ENCODE measurements at places on chromosomes 3 and 15. TPM values are rescaled to one million over a fixed set of nuclear protein-coding genes. Genes with fewer than 3 reads are reported as not detected.

The LRRIQ4 gene
- total RNA-seq: 0.31 TPM

GRCh38 chr15:76903251-76903681, 1.9 kb downstream of the SCAPER start:
- DNase-seq: no peak

DNA sequence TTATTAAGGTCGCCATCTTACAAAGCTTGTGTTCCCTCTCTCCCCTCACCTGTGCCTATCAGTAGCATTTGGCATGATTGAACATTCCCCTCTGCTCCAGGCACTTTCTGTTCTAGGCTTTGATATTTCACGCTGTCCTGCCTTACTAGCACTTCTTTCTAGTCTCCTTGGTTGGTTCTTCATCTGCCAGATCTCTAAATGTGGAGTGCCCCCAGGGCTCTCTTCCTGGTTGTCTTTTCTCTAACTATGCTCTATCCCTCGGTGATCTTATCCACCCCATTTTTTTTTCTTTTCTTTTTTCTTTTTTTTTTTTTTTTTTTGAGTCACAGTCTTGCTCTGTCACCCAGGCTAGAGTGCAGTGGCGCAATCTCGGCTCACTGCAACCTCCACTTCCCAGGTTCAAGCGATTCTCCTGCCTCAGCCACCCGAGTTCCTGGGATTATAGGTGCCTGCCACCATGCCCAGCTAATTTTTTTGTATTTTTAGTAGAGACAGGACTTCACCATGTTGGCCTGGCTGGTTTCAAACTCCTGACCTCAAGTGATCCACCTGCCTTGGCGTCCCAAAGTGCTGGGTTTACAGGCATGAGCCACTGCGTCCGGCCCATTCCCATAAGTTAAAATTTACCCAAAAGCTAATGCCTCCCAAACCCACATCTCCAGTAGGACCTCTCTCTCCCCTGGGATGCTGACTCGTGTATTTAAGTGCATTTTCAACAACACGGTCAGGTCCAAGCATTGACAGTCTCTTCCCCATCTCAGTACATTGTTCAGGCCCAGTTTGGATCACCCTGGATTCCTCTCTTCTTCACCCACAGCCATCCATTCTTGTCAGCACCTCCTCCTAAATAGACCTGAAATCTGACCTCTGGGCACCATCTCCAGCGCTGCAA, 5.2 kb downstream of the NUSAP1 start:
- no peak for DNase-seq

GRCh38 chr3:139738697-139739096, 60.9 kb upstream of the NMNAT3 start:
- no peak for DNase-seq

GRCh38 chr15:93029836-93030429, 59.1 kb downstream of the RGMA start:
- no peak for DNase-seq

The RFTN1 gene
- 6.4 TPM for total RNA-seq

- DNase-seq: no peak
Observed at GRCh38 chr3:2937055-2937454, 173.1 kb downstream of the IL5RA start.

GRCh38 chr15:39857132-39857531, 62.9 kb downstream of the GPR176 start:
- DNase-seq: no peak

DNA sequence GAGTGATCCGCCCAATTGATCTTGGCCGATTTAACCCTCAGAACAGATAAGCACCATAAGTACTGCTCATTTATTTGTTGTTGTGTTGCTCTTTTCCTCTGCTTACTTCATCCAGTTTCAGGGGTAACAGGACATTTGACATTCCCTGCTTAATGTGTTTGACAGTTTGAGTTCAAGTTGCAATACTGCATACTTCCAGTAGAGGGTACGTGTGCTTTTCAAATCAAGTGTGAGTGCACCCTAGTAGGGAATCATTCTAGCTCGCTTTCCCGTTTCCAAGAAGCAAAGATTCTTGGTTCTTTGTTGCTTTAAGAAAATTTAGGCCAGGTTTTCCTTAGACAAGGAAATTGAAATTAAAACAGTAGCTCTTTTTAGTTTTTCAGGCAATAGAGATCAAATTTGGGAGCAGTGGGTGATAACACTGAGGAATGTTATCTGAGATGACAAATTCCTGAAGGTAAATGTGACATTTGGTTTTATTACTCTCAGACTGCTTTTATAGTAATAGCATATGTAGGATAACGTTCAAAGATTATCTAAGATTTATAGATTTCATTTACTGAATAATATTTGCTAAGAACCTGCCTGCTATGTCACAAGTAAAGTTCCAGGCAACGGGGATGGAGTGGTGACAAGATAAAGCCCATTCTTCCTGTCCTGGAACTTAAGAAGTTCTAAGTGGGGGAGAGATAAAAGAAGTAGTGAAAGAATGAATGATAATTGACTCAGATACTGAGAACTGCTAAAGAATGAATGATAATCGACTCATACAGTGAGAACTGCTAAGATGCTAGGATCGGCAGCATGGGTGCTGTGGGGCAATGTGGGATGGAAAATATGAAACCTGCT, 73.3 kb downstream of the SYNPR start:
- no peak for DNase-seq

The KCNH8 gene
- total RNA-seq: 13.1 TPM

The FOXB1 gene
- total RNA-seq: not detected

GRCh38 chr3:105327662-105328337, 38.9 kb upstream of the ALCAM start:
- no peak for DNase-seq

GRCh38 chr3:171789759-171790505, 20.4 kb downstream of the PLD1 start:
- no peak for DNase-seq

The TNNC1 gene
- total RNA-seq: not detected

DNA sequence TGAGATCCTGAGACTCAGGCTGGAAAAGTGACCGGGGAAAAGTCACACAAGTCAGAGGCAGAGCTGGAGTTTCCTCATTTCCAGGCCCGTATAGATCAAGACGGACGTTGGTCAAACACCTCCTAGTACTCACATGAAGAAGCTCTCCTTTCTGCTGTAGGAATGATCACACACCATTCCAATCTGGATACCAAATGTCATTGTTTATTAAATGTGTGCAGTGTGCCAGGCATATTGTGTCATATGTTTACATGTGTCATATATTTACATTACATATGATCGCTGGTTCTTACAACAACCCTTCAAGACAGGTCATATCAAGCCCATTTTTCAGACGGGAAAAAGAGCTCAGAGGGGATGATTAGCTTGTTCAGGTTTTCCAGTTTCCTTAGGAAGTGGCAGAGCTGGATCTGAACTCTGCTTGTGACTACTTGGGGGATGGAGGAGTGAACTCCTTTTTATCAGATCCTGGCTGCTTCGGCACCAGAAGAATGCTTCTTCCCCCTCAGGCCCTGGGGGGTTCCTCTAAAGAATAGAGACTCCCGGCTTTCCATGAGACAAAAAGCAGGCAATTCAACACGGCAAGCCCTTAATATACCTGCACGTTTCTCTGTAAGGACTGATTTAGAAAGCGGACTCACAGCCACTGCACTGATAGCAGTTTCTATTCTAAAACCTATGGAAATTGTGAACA, 41.9 kb downstream of the FAM43A start:
- no peak for DNase-seq

The TMEM207 gene
- not detected for total RNA-seq

DNA sequence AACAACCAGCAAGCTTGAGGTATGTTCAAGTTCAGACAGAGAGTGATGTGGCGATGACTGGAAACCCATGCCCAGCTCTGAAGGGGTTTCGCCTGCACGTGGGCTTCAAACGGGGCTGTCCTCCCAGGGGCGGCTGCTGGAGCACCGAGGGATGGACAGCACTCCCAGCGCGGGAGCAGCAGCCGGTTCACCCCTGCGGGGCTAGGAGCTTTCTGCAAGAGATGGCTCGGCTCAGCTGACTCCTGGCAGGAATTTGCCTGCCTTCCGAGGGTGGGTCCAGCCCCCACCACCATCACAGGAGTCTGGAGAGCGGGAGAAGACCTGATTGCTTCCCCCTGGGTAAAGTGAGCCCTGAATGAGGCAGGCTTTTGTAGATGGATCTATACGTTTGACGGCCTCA, 66.9 kb downstream of the ASB7 start:
- DNase-seq: no peak

DNA sequence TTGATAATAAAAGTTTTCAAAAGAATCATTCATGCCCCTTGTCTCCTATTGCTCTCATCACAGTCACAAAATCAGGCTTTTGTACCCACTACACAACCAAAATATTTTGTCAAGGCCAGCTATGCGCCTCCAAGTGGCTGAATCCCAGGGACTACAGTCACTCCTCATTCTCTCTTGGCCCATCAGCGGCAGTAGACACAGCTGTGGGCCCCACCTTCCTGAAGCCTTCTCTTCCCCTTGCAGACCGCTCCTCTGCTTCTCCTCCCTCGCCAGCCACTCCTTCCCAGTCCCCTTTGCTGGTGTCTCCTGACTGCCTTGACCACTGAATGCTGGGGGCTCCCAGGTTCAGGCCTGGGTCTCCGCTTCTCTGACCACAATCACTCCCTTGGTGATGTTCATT, 52.1 kb downstream of the LSM3 start:
- DNase-seq: no peak

GRCh38 chr3:195895078-195895860, 13.1 kb downstream of the TNK2 start:
- peak; percentile 34 for DNase-seq

GRCh38 chr3:49181351-49181750, 10.0 kb downstream of the KLHDC8B start:
- DNase-seq: no peak

DNA sequence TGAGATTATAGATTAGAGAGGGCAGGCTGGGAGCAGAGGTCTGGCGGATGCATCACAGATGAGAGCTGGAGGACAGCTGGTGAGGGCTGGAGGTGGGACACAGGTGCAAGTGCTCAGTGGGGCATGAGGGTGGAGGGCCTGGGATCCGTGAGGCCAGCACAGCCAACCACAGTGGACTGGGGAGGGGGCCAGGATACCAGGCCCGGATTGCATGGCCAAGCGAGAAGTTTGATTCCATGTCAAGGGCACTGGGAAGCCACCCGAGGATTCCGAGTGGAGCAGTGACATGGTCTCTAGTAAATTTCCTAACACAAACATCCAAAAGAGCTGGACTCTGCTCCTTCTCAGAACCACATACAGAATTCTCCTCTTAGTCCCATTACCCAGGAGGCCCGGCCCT, 44.0 kb upstream of the SLC41A3 start:
- DNase-seq: no peak

GRCh38 chr3:159654183-159655134, 334.2 kb upstream of the IL12A start:
- DNase-seq: no peak

DNA sequence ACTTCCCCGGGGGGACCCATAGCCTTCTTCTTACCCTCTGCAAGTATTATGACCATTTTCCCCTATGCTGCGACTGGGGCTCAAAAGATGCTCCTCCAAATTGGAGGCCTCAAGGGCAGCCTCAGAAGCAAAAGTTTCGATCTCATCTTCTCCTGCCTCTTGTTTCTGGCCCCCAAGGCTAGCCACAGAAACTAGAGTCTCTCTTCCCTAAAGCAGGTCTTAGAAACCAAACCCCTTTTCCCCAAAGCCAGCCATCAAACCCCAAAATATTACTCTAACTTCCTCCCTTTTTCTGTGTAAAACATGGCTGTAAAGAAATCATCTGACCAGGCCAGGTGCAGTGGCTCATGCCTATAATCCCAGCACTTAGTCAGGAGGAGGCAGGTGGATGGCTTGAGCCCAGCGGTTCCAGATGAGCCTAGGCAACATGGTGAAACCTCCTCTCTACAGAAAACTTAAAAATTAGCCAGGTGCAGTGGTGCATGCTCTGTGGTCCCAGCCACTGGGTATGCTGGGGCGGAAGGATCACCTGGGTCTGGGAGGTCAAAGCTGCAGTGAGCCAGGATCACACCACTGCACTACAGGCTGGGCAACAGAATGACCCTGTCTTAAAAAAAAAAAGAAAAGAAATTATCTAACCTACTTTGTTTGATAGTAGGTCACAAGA, 36.7 kb upstream of the MFGE8 start:
- DNase-seq: no peak

The CTXN2 gene
- total RNA-seq: 0.16 TPM

DNA sequence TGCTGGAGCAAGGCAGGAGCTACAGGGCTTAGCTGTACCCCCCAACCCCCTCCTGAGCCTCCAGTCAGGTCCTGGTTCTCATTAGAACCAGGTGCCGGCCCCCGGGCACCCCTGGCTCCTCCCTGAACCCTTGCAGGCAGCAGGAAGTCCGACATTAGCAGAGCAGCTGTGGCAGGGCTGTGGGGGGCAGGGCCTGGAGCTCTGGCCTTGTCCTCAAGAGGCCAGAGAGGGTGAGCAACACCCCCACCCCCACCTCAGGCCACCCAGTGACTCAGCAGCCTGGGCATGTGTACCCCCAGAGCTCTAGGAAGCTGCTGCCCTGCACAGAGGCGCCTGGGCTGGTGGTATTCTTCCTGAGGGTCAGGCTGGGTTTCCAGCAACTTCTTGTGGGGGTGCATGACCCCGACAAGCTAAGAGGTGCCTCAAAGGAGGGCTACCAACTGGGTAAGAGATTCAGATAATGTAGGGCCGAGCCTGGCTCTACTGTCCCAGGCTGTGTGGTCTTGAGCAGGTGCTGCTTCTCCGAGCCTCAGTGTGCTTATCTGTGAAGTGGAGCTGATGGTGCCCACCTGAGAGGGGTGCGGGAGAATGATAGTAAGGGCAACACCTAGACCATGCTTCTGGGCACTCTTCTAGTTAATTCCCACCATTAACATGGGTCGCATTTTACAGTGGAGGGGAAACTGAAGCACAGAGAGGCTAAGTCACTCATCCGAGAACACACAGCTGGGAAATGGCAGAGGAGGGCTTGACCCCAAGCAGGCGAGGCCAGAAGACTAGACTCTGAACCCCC, 16.0 kb downstream of the H1-8 start:
- no peak for DNase-seq

The NR2E3 gene
- total RNA-seq: 0.16 TPM

DNA sequence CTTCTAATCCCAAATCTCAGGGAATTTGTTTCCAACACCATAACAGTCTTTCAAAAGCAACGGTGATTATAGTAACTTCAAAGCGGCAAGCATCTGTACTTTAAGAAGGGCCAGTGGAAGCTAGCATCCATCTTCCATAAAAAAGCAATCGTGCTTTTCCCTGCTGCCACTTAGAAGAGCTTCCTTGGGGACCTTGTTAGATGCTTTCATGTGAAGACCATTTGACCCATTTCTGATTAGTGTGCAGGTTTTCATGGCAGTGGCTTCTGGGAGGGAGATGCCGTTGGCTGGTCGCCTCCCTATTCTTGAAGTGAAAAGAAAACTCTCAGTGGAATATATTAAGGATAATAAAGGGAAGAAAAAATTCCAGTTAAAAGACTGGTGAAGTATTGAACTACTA, 354.1 kb downstream of the ROBO2 start:
- DNase-seq: no peak

DNA sequence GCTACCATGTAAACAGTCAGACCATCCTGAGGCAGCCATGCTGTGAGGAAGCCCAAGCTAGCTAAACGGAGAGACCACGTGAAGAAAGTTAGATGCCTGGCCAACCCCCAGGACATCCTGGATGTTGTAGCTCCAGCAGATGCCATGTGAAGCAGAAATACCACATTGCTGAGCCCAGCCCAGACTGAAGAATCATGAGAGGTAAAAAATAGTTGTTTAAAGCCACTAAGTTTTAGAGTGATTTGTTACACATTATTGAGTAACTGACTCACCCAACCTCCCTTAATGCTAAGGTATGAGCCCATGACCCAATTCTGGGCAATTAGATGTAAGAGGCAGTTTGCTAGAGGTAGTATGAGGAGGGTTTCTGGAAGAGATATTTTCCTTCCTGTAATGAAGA, 200.5 kb downstream of the THRB start:
- no peak for DNase-seq

- DNase-seq: no peak
Observed at GRCh38 chr15:92413510-92413909, 19.8 kb downstream of the ST8SIA2 start.

- peak; percentile 8 for DNase-seq
Observed at GRCh38 chr3:129690406-129690805, 83.9 kb upstream of the PLXND1 start.

The ABHD5 gene
- total RNA-seq: 27.8 TPM
